ENCODE measurements at places on chromosomes 2 and 18.

DNA sequence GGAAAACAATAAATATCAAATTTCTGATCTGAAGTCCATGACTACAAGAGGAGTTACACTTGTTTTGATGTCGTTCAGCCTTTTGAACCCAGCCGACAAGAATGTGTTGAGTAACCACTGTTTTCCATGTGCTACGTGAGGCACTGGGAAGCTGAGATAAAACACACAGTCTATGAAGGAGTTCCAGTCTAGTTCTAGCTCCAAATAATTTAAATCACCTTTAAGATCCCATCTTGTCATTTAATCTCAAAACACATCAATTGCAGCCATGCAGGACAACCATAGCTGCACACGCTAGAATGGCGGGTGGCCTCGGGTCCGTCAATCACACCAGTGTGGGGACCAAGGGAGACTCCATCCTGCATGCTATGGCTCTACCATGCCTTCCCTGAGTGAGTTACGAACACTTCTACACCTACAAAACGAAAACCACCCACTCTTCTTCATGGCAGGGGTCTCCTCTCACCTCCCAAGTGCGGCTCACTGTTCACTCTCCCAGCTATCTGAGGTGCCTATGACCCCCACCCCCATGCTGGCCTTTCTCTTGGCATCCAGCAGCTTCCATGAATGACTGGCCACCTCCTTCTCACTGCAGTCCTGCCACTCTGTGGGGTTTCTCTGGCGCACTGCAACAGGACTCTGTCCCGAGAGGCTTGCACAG lies 3.8 kb downstream of the FHL2 start:
- H3K27me3 ChIP-seq: peaks cover 11% of the 10 kb centered on the region
- H3K36me3 ChIP-seq: peaks cover 4% of the 10 kb centered on the region
- no peaks in the 10 kb centered on the region for H3K4me1 ChIP-seq
- DNase-seq: no peak
- H3K4me3 ChIP-seq: no peak overlapping the region

DNA sequence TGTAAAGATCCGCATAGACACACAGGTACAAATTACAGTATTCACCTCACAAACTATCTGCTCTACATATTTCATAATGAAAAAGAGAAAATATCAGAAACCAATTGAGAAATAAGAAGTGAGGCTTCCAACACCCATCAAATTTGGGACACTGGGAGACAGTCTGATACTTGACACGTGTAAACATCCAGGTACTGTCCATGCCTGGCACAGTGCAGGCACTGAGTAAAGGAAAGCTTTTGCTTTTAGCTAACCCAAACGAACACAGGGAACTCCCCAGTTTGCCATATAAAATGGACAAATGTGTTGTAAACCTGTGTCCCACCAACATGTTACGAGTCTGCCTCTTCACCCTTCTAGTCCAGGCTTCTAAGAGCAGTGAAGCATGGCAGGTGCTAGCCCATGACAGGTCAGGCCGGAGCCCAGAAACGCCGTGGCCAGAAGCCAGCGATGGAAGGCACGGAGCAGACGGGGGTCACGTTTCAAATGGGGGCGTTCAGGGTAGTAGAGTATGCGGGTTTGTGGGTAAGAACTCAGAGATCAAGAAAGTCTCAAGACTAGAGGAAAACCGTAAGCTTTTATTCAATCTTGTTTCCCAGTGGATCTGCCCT lies 27.0 kb downstream of the CDH2 start:
- H3K36me3 ChIP-seq: peaks cover 66% of the 10 kb centered on the region
- H3K4me3 ChIP-seq: no peak overlapping the region
- no peak for DNase-seq
- H3K4me1 ChIP-seq: peaks cover 45% of the 10 kb centered on the region
- no peaks in the 10 kb centered on the region for H3K27me3 ChIP-seq

GRCh38 chr2:68448671-68449653 lies 18.1 kb downstream of the FBXO48 start:
- H3K27ac ChIP-seq: no peak overlapping the region
- DNase-seq: no peak
- no peaks in the 10 kb centered on the region for H3K4me1 ChIP-seq
- H3K36me3 ChIP-seq: no peaks in the 10 kb centered on the region
- H3K27me3 ChIP-seq: no peaks in the 10 kb centered on the region
- H3K4me3 ChIP-seq: no peak overlapping the region

- no peaks in the 10 kb centered on the region for H3K4me1 ChIP-seq
- H3K27ac ChIP-seq: no peak overlapping the region
- no peaks in the 10 kb centered on the region for H3K27me3 ChIP-seq
These were observed 17.0 kb downstream of the TNFAIP6 start for GRCh38 chr2:151374436-151374835.

GRCh38 chr2:169452080-169452479 lies 27.2 kb upstream of the BBS5 start:
- no peak overlapping the region for H3K4me3 ChIP-seq
- no peaks in the 10 kb centered on the region for H3K4me1 ChIP-seq
- no peak for DNase-seq
- H3K27me3 ChIP-seq: no peaks in the 10 kb centered on the region

- H3K4me1 ChIP-seq: no peaks in the 10 kb centered on the region
- H3K27ac ChIP-seq: peak overlapping the region; percentile 41
- H3K36me3 ChIP-seq: no peaks in the 10 kb centered on the region
- no peak overlapping the region for H3K4me3 ChIP-seq
- DNase-seq: peak; percentile 68
- H3K27me3 ChIP-seq: no peaks in the 10 kb centered on the region
These were observed 74.4 kb upstream of the ASB18 start for GRCh38 chr2:236338495-236339184.

- no peak overlapping the region for H3K27ac ChIP-seq
- H3K27me3 ChIP-seq: no peaks in the 10 kb centered on the region
- no peaks in the 10 kb centered on the region for H3K36me3 ChIP-seq
- H3K4me3 ChIP-seq: no peak overlapping the region
- H3K4me1 ChIP-seq: peaks cover 3% of the 10 kb centered on the region
- DNase-seq: no peak
These were observed 485.1 kb downstream of the NRXN1 start for GRCh38 chr2:50546790-50547189.

Measured in endodermal cell (in vitro differentiated cells).